ENCODE measurements at places on chromosomes 6 and 20. TPM values are rescaled to one million over a fixed set of nuclear protein-coding genes. Genes with fewer than 3 reads are reported as not detected.

The PHF10 gene
- 22.1 TPM for total RNA-seq

The BFSP1 gene
- 7.7 TPM for total RNA-seq

The CST4 gene
- not detected for total RNA-seq

The GRM1 gene
- not detected for total RNA-seq

The BPIFA1 gene
- not detected for total RNA-seq

The YIPF3 gene
- total RNA-seq = 83.5 TPM

The CENPW gene
- total RNA-seq = 21.5 TPM

The MMS22L gene
- 19.5 TPM for total RNA-seq

The DYNLT2 gene
- 1.6 TPM for total RNA-seq

The ZC3H12D gene
- 0.08 TPM for total RNA-seq

The IP6K3 gene
- not detected for total RNA-seq

The SULF2 gene
- total RNA-seq = 82.7 TPM

The HS3ST5 gene
- total RNA-seq = not detected

The RSPO3 gene
- not detected for total RNA-seq

The CABLES2 gene
- total RNA-seq = 2.2 TPM

The KIFC1 gene
- 37.4 TPM for total RNA-seq

The PABPC1L gene
- 75.0 TPM for total RNA-seq

The RIMS1 gene
- total RNA-seq = 1.5 TPM

The CLDN20 gene
- 0.11 TPM for total RNA-seq

The DEK gene
- total RNA-seq = 233 TPM

The TMEM217 gene
- not detected for total RNA-seq

The PRSS35 gene
- total RNA-seq = 0.23 TPM

The NFATC2 gene
- 29.5 TPM for total RNA-seq

The LGSN gene
- total RNA-seq = not detected

The SIRPA gene
- 6.8 TPM for total RNA-seq

The LBP gene
- 0.05 TPM for total RNA-seq

The MRAP2 gene
- total RNA-seq = 0.19 TPM

The SH3BGRL2 gene
- total RNA-seq = 2.2 TPM

The ULBP2 gene
- total RNA-seq = 5.6 TPM

The PRKN gene
- 1.8 TPM for total RNA-seq

The PCSK2 gene
- not detected for total RNA-seq

The DPPA5 gene
- total RNA-seq = not detected

The C20orf141 gene
- total RNA-seq = not detected

The C20orf144 gene
- total RNA-seq = 0.04 TPM

Data from A375 (cell line).